Tibial nerve (tissue), 4 donors: ENCODE measurements at places on chromosomes 16 and 17.

DNA sequence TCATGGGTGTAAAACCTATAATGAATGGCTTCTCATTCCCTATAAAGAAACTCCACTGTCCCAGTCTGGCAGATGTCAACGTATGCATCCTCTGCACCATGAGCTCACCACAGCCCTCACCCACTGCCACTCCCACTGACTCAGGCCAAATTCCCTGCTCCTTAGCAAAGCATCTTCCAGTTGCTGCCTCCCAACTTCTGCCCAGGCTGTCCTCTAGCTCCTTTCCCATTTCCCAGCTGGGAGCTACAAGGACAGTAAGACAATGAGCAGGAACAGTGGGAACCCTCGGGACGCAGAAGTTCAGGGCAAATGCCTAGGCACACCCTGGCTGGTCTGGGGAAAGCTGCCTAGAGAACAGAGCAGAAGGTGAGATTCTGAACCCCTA lies 9.1 kb upstream of the THAP11 start:
- peak overlapping the region; percentile 86 for H3K27ac ChIP-seq
- peaks cover 4% of the 10 kb centered on the region for H3K36me3 ChIP-seq
- no peaks in the 10 kb centered on the region for H3K27me3 ChIP-seq
- DNase-seq: no peak
- H3K4me1 ChIP-seq: peaks cover 15% of the 10 kb centered on the region

- no peak for DNase-seq
- H3K27ac ChIP-seq: no peak overlapping the region
- H3K4me1 ChIP-seq: peaks cover 15% of the 10 kb centered on the region
- no peaks in the 10 kb centered on the region for H3K36me3 ChIP-seq
Observed at GRCh38 chr16:20673071-20673806, 24.2 kb downstream of the ACSM1 start.

GRCh38 chr16:13110124-13110796 lies 208.9 kb downstream of the SHISA9 start:
- H3K27me3 ChIP-seq: no peaks in the 10 kb centered on the region
- no peak overlapping the region for H3K27ac ChIP-seq
- DNase-seq: no peak
- H3K4me3 ChIP-seq: no peak overlapping the region
- no peaks in the 10 kb centered on the region for H3K36me3 ChIP-seq

- H3K4me3 ChIP-seq: peak overlapping the region; percentile 73
- no peak for DNase-seq
- no peaks in the 10 kb centered on the region for H3K36me3 ChIP-seq
- H3K27me3 ChIP-seq: no peaks in the 10 kb centered on the region
Observed at GRCh38 chr17:75875940-75876189, 2.5 kb downstream of the TRIM47 start.
